Activated T-cell treated with anti-CD3 and anti-CD28 coated beads, Interleukin-2, amount 50 U/mL, for 72 hours (primary cell): ENCODE measurements at places on chromosomes 5 and 9. TPM values are rescaled to one million over a fixed set of nuclear protein-coding genes. Genes with fewer than 3 reads are reported as not detected.

DNA sequence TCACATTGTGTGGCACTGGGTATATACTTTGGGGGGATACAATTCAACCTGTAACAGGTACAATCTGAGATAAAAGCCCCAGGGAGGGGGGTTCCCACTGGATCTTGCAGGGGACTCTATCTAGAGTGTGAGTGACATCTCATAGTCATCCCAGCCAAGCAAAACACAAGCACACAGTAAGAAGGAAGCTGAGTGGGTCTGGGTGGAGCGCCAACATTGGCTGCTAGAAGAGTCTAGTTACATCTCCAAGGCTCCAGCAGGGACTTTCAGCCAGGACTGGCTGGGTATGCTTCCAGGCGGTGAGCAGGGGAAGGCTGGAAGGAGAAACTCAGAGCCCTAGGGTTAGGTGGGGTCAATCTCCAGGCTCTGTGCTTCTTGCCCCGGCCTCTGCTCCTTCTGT is 53.0 kb downstream of the IL31RA start:
- H3K4me1 ChIP-seq, result peaks cover 46% of the 10 kb centered on the region
- H3K36me3 ChIP-seq, result no peaks in the 10 kb centered on the region
- H3K4me3 ChIP-seq, result peak overlapping the region; percentile 6
- no peak for DNase-seq
- peaks cover 14% of the 10 kb centered on the region for H3K27me3 ChIP-seq

DNA sequence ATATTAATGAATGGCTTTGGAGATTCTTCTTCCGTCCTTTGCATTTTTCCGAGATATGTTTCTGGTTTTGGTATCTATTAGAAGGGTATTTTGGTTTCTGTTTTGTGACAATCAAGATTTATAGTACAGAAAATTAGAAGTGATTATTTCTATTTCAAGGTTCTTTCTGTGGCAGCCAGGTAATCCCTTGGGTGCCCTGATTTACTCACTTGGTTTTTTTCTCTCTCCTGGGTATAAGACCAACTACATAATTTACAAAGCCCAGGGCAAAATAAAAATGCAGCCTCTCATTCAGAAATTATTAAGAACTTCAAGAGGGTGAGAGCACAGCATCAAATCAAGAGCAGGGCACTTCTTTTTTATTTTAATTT is 2.0 kb upstream of the RNF14 start:
- peaks cover 3% of the 10 kb centered on the region for H3K36me3 ChIP-seq
- no peak overlapping the region for H3K27ac ChIP-seq

- no peak for DNase-seq
- peaks cover 7% of the 10 kb centered on the region for H3K4me1 ChIP-seq
- H3K27ac ChIP-seq, result no peak overlapping the region
- peaks cover 5% of the 10 kb centered on the region for H3K27me3 ChIP-seq
- H3K36me3 ChIP-seq, result no peaks in the 10 kb centered on the region
Observed at GRCh38 chr5:42089705-42090104, 164.6 kb downstream of the FBXO4 start.

DNA sequence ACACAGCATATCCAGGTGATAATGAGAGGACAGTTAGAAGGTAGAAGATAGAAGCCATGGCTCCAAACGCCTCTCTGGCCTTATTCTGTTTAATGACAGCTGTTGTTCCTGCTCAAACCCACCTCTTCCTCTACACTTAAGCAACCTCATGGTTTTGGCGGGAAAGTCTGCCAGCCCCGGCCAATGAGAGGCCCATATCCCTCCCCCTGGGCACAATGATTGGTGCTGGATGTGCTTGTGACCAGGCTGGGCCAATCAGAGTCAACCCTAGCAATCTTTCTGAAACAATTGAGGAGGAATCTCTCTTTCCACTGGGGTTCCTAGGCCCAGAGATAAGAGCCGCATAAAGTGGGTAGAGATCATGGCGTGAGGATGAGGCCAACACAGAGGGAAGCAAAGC is 4.8 kb upstream of the GFI1B start:
- H3K27ac ChIP-seq, result no peak overlapping the region
- H3K27me3 ChIP-seq, result peaks cover 39% of the 10 kb centered on the region
- no peak for DNase-seq
- H3K4me3 ChIP-seq, result no peak overlapping the region

GRCh38 chr9:117445631-117446030 is 30.8 kb upstream of the ASTN2 start:
- no peaks in the 10 kb centered on the region for H3K4me1 ChIP-seq
- peaks cover 6% of the 10 kb centered on the region for H3K27me3 ChIP-seq
- no peak overlapping the region for H3K4me3 ChIP-seq
- no peak overlapping the region for H3K27ac ChIP-seq

- no peak overlapping the region for H3K27ac ChIP-seq
- H3K27me3 ChIP-seq, result no peaks in the 10 kb centered on the region
- DNase-seq, result no peak
- no peak overlapping the region for H3K4me3 ChIP-seq
- no peaks in the 10 kb centered on the region for H3K4me1 ChIP-seq
- no peaks in the 10 kb centered on the region for H3K36me3 ChIP-seq
Observed at GRCh38 chr5:84332106-84332505, 52.6 kb downstream of the EDIL3 start.

Gene TEK
- not detected for total RNA-seq
